ENCODE measurements at places on chromosomes 3 and 15. TPM values are rescaled to one million over a fixed set of nuclear protein-coding genes. Genes with fewer than 3 reads are reported as not detected.

Gene CHST14
- 2.7 TPM for polyA plus RNA-seq

Gene UPK1B
- 1.4 TPM for polyA plus RNA-seq

Gene CDHR4
- polyA plus RNA-seq, result not detected

Gene GPR176
- 0.76 TPM for polyA plus RNA-seq

Gene RARRES1
- 7.5 TPM for polyA plus RNA-seq

Gene ISL2
- polyA plus RNA-seq, result 2.1 TPM

Gene ZNF662
- polyA plus RNA-seq, result 3.2 TPM

Gene SRGAP3
- 0.31 TPM for polyA plus RNA-seq

Gene SYNM
- polyA plus RNA-seq, result 4.0 TPM
